ENCODE measurements at places on chromosomes 16 and 17.

DNA sequence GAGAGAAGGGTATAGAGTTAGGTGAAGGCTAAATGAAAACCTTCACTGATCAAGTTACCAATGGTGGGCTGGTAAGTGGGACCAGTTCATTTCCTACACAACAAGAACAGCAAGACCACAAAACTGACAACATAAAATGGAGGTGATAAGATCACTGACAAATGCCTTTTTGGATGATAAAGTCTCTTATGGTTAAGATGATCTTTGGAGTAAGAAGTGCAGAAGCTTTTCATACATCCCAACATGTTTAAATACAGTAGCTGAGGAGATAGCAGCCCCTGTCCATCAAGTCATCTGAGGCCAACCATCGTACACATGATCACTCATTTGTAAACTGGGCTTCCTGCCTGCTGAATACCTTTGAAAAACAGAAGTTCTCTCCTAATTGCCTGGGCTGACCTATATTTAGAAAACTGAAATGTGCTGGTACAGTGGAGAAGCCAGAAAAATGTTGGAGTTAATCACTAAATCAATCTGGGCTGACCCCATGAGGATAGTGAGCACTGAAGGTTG is 259.0 kb upstream of the ZFHX3 start:
- DNase-seq: peak; percentile 4

DNA sequence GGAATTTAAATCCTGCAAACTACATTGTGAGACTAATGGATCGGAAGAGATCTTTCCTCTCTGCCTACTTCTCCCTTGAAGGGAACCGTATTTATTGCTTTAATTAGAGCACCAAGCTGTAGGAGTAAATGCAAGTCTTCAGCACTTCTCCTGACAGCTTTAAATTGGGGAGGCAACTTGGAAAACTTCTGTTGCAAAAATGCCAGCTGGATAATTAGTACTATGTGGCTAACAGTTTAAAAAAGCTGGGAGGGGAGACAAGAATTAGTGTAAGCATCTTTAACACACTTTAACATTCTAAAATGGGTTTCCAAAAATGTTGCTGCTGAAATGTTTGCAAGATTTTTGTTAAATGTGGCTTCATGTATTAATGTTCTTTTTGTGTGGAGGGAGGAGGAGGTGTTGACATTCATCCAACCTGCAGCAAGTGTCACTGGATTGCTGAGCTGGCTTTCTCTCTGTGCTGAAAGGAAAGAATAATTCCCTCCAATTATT is 108.5 kb downstream of the PCTP start:
- no peak for DNase-seq

DNA sequence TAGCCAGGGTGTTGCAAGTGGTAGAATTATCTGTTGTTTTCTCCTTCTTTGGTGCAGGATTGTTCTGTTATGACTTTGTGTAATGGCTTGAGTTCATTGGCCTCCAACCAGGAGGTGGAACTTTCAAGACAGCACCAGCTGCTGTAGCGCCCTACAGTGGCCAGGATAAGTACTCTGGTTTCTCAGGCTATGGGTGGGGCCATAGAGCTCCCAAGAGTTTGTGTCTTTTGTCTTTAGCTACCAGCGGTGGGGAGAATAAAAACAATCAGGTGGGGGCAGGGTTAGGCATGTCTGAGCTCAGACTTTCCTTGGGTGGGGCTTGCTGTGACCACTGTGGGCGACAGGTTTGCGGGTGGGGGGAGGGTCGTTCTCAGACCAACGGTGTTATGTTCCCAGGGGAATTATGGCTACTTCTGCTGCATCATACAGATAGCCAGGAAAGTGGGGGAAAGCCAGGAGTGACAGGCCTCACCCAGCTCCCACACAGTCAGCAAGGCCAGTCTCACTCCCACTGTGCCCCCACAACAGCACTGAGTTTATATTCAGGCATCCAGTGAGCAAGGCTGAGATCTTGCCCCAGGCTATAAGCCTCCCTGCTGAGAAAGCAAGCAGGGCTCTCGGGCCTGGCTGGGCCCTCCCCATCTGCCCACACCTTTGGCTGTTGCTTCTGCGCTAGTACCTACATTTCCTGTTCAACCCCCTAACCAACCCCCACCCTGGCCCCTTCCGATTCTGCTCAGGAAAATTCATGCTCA is 15.4 kb downstream of the ABCA10 start:
- no peak for DNase-seq

GRCh38 chr17:48052956-48053757 is 5.0 kb downstream of the NFE2L1 start:
- peak; percentile 49 for DNase-seq

GRCh38 chr16:84119368-84119767 is 2.6 kb upstream of the MBTPS1 start:
- no peak for DNase-seq

GRCh38 chr17:44197980-44198720 is 1.5 kb downstream of the ATXN7L3 start:
- peak; percentile 77 for DNase-seq

- DNase-seq: no peak
These were observed 35.9 kb upstream of the NUDT7 start for GRCh38 chr16:77686385-77686784.

- DNase-seq: no peak
These were observed 229.0 kb upstream of the NLRP1 start for GRCh38 chr17:5813357-5813756.

GRCh38 chr16:22318690-22319358 is 21.6 kb downstream of the POLR3E start:
- DNase-seq: peak; percentile 17

DNA sequence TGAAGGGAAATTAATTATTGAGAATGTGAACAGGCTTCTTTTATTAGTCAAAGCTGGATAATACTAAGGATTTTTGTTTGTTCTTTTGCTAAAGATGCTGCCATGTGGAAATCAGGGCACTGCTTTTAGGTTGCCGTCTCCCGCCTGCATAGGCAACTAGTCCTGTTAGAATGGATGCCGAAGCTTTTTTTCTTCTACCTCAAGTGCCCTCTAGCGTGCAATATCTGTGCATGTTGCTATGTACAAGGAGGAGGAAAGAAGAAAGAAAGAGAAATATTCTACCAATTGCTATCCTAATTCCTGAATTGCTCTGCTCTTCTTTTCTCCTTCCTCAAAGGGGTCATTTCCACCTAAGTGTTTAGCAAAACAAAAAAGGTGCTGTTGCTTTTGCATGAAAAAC is 5.2 kb upstream of the CDH8 start:
- DNase-seq: peak; percentile 55

DNA sequence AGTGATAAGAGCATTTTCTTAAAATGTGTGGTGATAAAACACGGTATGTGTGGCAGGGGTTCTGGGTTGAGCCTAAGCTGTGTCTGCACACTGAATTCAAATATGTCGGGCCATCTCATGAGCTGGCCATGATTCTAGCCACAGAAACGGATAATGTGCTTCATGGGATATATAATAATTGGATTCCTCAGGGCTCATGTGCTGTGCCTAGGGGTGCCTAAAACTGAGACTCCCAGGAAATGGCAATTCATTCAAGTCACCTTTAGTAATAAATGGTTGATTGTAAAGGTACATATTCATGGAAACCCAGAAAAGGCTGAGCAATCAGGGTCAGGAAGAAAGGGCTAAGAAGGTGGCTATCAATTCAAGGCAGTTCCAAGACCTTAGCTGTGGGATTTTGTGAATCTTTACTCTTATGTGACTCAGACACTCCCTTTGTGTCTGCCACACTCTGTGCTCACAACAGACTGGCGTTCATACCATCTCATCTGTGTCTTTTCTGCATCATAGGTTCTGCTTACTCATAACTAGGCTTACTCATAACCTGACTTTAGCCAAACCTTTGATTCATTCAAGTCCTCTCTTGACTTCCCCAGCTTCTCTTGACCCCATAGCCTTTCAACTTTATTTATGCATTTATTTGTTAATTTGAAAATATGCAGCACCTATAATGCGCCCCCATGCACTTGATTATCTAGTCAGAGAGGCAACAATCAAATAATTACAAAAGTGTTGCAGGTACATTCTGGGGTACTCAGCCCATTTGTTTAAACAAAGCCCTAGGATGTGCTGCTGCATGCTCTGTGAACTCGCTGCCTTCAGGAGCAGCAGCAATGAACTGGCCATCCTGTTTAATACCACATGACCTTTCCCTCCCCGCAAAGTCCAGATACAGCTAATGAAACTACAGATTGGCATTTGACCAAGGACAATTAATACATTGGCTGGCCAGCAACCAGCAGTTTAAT is 28.4 kb upstream of the MED13 start:
- DNase-seq: peak; percentile 89

GRCh38 chr17:55273579-55274354 is 9.0 kb downstream of the HLF start:
- no peak for DNase-seq

DNA sequence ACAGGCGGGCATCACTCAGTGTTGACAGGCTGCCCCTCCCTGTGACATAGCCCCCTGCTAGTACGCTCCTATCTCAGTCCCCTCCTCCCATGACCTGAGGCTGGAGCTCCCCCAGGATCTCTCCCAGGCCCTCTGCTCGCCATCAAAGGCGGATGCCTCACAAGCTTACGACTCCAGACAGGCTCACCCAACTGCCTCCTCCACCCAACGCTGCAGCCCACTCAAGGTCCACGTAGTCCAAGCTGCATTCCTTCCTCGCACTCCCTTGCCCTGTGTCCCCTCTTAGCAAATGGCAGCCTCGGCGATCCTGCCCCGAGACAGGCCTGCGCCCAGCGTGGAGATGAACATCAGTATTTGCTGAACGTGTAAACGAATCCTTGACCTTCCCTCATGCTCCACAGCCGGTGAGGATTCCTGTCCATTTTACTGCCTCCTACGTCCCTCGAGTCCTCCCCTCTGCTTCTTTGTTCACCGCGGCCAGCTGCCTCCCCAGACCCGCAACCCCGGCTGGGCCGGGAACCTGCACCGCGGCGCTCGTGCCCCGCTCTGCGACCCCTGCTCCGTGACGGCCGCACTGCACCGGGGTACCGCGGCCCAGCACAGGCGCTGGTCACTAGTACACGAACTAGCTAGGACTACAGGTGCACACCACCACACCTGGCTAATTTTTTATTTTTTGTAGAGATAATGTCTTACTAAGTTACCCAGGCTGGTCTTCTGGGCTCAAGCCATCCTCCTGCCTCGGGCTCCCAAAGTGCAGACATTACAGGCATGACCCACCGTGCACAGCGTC is 838 bp upstream of the TMEM97 start:
- DNase-seq: no peak

DNA sequence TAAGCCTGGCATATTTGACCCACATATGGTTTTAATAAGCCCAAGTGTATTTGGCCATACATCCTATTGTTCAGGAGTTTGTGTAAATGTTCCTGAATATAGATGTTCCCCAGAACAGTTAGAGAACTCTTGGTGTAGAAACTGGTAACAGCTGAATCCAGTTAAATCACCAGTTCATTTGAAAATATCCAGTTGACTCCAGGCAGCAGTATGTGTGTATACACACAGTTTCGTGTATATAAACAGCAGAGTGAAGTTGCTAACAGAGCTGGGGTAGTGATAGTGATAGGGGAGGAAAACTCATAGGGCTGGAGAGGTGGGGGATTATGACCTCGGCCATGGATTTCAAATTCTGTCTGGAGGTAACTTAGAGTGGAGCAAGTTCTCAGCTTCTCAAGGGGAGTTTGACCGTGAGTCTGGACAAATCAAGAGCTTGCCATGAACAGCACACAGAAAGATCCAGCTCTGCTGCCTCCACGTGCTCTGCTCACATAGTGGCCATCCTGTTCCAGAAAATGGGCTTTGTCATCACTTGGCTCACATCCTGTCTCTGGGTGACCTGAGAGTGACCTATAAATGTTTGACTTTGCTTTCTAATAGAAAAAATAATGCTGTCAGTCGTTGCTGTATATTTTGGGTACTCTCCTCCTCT is 30.6 kb upstream of the MMD start:
- peak; percentile 83 for DNase-seq

GRCh38 chr17:62627219-62627903 is at the start of gene MRC2:
TSS of gene MRC2 (plus strand) at chr17:62627670. CDS start at chr17:62627803, 133 bp downstream.
- DNase-seq: peak; percentile 85
